ENCODE measurements at places on chromosomes 4 and X.

GRCh38 chrX:132041015-132041414 lies 17.9 kb downstream of the STK26 start:
- no peak for DNase-seq

DNA sequence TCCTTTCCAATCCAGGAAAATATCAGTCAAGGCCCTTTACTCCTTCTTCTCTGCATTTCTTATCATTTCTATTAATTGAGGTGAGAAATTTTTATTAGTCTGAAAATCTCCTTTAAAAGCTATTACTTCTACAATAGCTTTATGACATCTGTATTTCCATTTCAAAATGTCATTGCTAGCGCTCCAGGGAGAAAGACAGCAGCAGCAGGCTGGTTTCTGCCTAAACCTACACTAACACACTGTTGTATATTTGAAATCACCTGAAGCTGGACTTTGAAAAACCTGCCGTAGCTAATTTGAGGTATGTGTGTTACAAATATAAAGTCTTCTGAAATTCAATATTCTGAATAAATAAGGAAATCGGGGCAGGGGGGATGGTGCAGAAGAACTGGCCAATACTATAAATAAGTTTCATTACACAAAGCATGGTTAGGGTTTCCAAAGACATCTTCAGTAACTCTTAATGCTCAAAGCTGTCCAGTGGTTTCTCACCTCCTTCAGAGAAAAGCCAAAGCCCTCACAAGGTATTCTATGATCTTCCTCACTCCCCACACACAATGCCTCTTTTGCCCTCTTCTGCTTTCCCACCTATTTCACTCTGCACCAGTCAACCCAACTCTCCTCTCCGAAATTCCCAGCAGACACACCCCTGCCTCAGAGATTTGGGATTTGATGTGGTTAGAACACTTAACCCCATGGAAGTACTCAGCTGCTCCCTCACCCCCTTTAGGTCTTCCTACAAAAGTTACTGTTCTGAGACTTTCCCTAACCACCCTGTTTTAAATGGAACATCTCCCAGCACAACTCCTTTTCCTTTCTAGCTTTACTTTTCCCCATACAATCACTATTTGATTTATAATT lies 122.7 kb downstream of the PPP3CA start:
- DNase-seq = no peak

DNA sequence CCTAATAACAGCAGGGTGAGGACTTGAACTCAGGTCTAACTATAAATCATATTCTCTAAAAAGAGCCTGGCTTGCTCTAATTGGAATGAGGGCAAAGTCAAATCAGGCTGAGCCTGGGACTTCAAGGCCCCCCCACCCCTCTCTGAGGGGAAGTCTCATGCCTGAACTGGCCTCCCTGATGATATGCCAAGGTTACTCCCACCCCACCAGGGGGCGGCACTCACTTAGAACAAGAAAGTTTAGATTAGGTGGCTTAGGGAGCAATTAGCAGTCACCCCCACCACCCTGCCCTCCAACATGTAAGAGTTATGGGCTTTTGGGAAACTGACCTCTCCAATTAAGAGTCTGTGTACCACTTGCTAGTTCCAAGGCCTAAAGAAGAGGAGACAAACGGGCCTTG lies 2.7 kb downstream of the FOXO4 start:
- no peak for DNase-seq

DNA sequence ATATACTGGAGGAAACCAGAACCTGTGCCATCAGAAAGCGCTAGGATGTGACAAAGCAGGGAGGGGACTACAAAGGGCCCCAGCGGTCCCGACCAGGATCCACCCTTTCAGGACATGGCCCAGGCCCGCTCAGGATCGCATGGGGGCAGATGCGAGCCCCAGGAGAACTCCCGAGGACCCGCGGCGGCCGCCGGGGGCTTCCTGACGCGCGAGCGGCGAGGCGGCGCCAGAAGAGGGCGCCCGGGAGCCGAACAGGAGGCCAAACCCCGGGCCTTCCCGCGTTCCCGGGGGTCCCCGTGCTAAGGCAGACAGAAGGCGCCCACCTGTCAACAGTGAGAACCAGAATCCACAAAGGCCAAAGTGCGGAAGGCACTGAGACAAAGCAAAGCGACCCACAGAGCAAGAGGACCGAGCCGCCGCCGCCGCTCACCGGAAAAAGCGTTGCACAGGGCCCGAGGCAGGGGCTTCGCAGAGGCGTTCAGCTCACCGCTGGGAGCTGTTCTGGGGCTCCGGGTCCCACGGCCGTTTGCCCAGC lies 7.3 kb upstream of the OPN1LW start:
- peak; percentile 33 for DNase-seq

- no peak for DNase-seq
Measured at GRCh38 chr4:16026160-16026761, 57.6 kb downstream of the PROM1 start.

DNA sequence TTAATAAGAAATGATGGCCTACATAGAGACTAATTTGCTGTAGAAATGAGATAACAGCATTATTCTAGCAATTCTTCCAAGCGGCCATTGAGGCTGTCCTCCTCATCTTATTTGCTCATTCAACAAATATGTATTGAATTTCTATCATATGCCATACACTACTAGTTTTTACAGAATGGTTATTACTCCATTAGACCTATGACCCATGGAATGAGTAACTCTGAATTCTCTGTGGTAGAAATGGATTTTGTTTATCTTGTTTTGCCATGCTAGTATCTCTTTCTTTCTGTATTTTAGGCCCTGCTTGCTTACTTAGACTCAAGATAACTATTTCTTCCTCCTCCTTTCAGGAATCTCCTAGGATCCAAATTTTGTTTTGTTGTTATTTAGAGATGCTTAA lies 103.5 kb downstream of the RPA4 start:
- DNase-seq = no peak

- no peak for DNase-seq
Measured at GRCh38 chrX:66579219-66579618, 59.7 kb downstream of the EDA2R start.

DNA sequence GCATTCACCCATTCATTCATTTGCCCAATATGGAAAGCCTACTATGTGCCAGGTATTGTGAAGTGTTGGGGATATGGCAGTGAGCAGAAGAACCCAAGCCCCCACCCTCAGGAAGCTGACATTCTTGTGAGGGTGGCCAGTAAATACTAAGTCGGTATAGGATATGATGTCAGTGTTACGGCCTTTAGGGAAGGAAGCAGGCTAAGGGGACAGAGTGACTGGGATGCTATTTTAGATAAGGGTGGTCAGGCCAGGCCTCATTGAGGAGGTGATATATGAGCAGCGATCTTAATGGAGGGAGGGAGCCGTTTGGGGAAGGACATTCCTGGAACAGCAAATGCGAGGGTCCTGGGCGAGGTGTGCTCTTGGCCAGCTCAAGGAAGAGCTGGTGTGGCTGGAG lies 2.0 kb downstream of the ATP6AP1 start:
- no peak for DNase-seq

- no peak for DNase-seq
Measured at GRCh38 chr4:151717314-151717713, 43.5 kb downstream of the GATB start.

- no peak for DNase-seq
Measured at GRCh38 chr4:188639479-188640100, 500.3 kb downstream of the TRIML1 start.

- peak; percentile 66 for DNase-seq
Measured at GRCh38 chrX:103254171-103254824, 657 bp downstream of the TCEAL8 start.

GRCh38 chr4:66032571-66032970 lies 362.3 kb upstream of the EPHA5 start:
- no peak for DNase-seq

- DNase-seq = no peak
Measured at GRCh38 chrX:33175201-33175600, 36.1 kb downstream of the DMD start.

- DNase-seq = no peak
Measured at GRCh38 chrX:130108647-130109428, 1.5 kb downstream of the ELF4 start.

GRCh38 chr4:38669208-38669607 lies 5.2 kb downstream of the KLF3 start:
- DNase-seq = no peak

GRCh38 chr4:176780995-176781738 lies 11.6 kb downstream of the VEGFC start:
- DNase-seq = no peak

DNA sequence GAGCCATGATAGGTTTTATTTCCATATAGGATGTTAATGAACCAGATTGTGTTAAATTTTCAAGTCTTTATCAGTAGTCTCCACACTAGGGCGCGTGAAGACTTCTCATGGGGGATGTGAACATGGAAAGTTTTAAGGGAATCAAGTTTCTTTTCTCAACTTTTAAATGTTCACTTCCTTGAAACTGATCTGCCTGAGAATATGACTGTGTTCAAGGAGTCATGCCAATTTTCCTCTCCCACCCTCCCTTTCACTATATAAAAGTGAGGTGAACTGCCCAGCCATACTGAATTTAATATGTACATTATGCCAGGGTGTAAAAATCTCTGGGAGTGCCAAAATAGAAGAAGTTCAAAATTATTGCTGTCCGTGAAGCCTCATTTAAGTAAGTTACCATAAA lies 30.4 kb upstream of the HPGDS start:
- no peak for DNase-seq

DNA sequence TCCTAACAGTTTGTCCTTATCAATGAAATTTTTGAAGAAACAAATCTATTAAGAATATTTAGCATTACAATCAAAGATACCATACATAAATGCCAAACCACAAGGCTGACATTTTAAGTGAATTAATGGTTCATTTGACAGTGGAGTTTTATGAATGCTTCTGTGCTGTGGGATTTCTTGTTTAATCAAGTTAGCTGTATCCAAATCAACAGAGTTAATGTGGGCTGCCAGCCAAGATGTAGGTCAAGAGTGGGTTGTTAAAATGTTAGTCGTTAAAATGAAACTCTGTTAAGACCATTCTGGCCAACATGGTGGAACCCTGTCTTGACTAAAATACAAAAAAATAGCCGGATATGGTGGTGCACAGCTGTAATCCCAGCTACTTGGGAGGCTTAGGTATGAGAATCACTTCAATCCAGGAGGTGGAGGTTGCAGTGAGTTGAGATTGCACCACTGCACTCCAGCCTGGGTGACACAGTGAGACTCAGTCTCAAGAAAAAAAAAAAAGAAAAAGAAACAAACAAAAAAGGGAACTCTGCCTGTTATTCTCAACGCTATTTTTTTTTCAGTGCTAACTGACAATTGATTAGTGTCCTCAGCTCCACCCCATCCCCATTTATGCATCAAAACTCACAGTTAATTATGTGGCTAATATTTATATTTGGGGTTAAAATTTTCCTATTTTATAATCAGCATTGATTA lies 20.2 kb downstream of the GPAT3 start:
- no peak for DNase-seq

DNA sequence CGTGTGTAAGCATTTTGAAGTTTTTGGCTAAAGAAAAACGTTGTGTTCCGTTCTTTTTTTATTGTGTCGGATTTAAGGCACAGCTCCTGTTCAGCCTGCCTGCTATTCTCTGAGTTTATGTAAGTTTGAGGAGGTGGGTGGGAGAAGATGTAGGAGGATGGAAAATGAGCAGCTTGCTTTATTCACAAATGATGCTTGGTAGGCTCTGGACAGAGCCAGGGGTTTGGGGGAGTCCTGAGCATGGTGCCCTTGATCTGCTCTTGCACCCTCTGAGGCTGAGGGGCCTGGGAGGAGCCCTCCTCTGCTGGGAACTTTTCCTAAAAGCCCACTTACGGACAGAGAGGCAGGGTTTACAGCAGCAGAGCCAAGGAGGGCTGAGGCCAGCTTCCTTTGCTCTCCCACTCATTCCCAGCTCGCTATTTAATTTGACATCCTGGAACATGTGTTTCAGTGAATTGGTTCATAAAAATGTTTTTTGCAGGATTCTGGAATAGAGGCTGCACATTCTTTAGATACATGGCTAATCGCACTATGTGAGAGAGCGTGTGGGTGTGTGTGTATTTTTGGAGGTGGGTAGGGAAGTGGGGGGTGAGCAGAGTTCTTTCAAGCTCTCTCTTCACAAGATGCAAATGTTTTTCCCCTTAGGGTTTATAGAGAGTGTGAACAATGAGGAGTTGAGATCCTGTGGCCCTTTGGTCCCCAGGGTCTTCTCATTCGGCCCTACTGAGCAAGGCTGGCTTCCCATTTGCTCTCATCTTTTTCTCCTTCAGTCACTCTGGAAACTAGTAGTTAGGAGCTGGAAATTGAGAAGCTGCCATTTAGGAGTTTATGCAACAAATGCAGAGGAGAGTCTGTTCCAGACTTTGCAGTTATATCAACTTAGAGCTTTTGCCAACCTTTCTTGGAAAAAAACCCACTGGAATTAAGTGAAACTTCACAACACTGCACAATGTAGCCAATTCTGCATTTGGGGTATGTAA lies 32.1 kb downstream of the TMEM131L start:
- no peak for DNase-seq

- no peak for DNase-seq
Measured at GRCh38 chrX:36983831-36984230, 24.3 kb upstream of the FAM47C start.

DNA sequence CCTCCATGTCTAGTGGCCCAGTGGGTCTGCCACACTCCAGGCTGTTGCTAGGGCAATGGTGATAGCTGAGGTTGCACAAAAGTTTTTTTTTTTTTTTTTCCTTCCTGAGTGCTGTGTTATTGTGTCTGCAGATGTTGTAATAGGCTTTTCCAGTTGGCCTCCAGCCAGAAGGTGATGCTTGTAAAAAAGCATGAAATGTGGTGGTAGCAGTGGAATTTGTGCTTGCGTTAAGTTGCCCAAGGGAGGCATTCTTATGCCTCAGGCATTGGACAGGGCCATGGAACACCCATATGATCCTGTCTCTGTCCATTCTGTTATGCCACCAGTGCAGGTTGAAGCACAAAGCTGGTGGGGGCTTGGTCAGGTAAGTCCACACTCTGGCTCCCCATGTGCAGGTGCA lies 660.5 kb upstream of the SPANXN1 start:
- no peak for DNase-seq

GRCh38 chrX:12332786-12333347 lies 194.6 kb downstream of the FRMPD4 start:
- no peak for DNase-seq

DNA sequence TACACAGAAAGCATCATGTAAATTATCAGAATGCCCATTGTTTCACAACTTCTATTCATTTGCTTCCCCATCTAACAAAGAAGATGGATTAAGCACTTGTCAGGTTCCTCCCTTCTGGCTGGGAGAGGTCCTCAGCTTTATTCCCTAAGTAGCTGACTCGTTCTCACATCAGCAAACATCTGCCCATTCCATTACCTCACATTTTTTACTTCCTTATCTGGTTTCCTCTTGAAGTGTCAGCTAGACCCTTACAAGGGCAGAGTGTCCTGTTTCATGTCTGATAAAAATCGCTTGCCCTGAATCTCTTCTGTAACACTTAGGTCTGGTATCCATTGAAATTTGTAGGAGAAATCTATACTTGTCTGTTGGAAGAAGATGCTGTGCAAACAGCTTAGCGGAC lies 34.7 kb downstream of the TMPRSS11A start:
- DNase-seq = no peak

DNA sequence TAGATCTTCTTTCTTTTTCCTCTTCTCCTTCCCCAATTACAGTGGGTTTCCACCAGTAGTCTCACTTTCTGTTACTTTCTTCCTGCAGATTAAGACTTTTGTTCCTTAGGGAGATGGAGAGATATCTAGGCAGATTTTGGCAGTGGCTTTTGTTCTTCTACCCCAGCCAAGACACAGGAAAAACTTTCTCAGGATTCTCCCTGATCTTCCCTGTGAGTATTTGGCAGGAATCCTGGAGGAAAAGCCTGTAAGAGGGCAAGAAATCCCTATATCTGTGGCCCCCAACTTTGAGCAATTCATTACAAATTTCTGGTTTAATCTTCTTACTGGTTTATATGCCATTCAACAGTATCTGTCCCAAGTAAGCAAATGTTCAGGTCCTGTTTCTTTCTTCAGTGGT lies 21.9 kb downstream of the SLC9A7 start:
- no peak for DNase-seq

Data from H1 (cell line).